ENCODE measurements at places on chromosomes 6 and 20. TPM values are rescaled to one million over a fixed set of nuclear protein-coding genes. Genes with fewer than 3 reads are reported as not detected.

The BPIFB4 gene
- total RNA-seq = not detected

The SOD2 gene
- total RNA-seq = 379 TPM

The GSTA2 gene
- 1.9 TPM for total RNA-seq

The NUDT3 gene
- 34.3 TPM for total RNA-seq

The TMC2 gene
- total RNA-seq = not detected

The GNAS gene
- 1,703 TPM for total RNA-seq

The KIF13A gene
- 91.6 TPM for total RNA-seq

The TRIM15 gene
- total RNA-seq = not detected

The VARS2 gene
- 17.1 TPM for total RNA-seq

The OR2H1 gene
- total RNA-seq = not detected

The MAK gene
- not detected for total RNA-seq

The RHAG gene
- total RNA-seq = not detected

The WFDC12 gene
- not detected for total RNA-seq

The ELOVL4 gene
- total RNA-seq = 0.52 TPM

The DOK5 gene
- 0.81 TPM for total RNA-seq

The FAM83B gene
- not detected for total RNA-seq

The FRS3 gene
- total RNA-seq = 4.2 TPM

The MTFR2 gene
- total RNA-seq = 0.69 TPM

The GPR6 gene
- total RNA-seq = not detected

The PPP1R18 gene
- total RNA-seq = 37.3 TPM

The FLRT3 gene
- 1.0 TPM for total RNA-seq

The LRRC1 gene
- 2.9 TPM for total RNA-seq

The PROKR2 gene
- total RNA-seq = not detected

The PLCB4 gene
- 2.3 TPM for total RNA-seq

The GRIK2 gene
- total RNA-seq = 7.8 TPM

All from adrenal gland (tissue), 19 donors.